ENCODE measurements at places on chromosomes 1 and 21.

- peak; percentile 86 for DNase-seq
Measured at GRCh38 chr1:225695578-225696337, 42.8 kb upstream of the ENAH start.

GRCh38 chr1:90107990-90108389 lies 113.1 kb downstream of the ZNF326 start:
- DNase-seq = no peak

GRCh38 chr1:21233490-21233889 lies 56.8 kb downstream of the ECE1 start:
- no peak for DNase-seq

DNA sequence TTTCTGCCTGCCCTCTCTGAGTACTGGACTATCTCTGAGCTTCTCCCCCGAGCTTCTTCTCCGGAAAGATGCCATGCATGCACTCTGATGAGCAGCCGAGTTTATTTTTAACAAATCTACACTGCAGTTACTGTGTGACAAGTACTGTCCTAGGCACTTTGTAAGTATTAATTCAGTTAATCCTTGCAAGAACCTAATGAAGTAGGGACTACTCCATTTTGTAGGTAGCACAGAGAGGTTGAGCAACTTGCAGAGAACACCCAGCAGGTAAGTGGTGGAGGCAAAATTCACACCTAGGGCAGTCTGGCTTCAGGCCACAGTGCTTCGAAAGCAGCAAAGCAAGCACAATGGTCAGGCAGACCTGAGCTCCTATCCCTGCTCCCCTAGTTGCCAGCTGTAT lies 3.8 kb upstream of the TAL1 start:
- no peak for DNase-seq

DNA sequence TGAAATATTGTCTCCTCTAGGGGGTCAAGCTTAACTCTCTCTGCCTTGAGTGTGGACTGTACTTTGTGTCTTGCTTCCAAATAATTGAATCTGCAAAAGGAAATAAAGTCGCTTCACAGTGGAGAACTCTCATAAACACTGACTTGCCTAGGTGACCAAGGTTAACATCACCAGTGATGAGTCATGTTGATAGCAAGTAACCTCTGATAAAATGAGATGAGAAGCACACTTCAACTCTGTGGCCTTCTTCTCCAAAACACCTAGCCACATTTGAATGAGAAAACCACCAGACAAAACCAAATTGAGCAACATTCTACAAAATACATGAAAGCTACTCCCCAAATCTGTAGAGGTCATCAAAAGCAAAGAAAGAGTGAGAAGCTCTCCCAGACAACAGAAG lies 37.6 kb downstream of the PDE4B start:
- no peak for DNase-seq

GRCh38 chr1:24735509-24736375 lies 9.5 kb upstream of the CLIC4 start:
- DNase-seq = peak; percentile 68

DNA sequence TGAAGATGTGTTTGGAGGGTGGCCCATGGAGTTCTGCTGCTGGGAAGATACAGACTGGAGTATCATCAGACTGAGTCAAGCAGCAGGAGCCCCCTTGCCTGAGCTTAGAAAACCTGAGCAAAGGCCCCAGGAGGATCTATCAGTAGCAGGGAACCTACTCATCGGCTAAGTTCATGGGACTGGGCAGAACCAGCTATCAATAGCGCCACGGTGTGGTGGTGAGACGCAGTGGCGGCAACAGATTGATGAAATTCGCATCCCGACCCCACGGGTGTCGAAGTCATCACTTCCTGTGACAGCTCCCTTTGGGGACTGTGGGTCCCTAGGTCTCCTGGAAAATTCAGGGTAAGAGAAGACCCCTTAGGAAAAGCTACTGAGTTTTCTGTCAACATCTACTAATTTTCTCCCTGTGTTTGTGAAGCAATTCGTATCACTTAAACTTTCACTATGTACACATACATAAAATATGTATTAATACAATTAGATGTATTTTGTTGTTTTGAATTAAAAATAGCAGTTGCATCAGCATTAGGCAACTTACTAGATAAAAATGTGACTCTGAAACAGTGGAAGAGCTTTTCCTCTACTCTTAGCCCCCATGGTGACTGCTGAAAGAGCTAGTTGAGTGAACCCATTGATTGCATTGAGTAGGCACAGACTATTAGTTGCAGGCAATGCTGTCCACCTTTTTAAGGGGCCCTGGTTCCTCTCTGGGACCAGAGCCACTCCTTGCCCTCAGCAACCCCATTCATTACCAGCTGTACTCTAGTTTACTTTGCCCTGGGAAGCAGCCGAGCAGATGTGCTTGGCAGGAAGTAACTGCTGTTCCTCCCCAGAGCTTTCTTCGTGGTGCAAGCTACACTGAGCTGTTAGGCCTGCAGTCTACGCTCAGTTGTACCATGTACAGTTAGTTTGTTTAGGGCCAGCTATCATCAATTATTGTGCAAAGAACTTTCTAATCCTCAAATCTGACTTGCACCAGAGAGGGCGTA lies 7.3 kb upstream of the CACNA1S start:
- peak; percentile 43 for DNase-seq

DNA sequence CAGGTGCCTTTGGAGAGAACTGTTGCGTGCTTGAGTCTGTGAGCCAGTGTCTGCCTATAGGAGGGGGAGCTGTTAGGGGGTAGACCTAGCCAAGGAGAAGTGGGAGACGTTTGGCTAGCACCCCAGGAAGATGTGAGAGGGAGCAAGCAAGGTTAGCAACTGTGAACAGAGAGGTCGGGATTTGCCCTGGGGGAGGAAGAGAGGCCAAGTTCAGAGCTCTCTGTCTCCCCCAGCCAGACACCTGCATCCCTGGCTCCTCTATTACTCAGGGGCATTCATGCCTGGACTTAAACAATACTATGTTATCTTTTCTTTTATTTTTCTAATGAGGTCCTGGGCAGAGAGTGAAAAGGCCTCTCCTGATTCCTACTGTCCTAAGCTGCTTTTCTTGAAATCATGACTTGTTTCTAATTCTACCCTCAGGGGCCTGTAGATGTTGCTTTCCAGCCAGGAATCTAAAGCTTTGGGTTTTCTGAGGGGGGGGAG lies 2.4 kb downstream of the BTG2 start:
- DNase-seq = no peak

DNA sequence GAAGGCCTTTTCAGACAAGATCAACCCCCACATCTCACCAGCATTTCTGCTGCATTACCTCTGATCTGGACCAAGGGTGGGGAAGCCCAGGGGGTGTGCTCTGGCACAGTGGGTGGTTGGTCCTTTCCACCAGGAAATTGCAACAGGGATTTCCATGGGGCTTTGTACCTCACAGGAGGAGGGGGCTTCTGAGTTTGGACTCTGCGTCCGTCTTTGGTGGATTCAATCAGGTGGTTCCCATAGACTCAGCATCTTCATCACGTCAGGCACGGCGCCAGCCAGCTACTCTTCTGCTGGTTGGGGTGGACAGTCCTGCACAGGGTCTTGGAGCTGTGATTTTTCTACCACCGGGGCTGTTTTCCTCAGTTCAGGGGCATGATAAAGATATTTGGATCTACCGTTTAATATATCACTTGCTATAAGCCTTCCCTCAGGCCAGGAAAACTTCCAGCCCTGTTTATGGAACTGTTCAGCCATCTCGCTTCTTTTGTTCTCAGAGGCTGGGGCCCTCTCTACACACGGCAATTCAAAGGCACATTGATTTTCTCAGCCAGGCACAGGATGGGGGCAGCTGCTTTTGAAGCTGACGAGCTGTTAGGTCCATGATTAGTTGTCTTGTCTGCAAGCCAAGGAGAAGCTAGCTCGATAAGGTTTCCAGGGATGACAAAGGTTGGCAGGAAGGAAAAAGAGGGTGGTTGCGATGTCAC lies 467.3 kb downstream of the CAMTA1 start:
- DNase-seq = no peak

DNA sequence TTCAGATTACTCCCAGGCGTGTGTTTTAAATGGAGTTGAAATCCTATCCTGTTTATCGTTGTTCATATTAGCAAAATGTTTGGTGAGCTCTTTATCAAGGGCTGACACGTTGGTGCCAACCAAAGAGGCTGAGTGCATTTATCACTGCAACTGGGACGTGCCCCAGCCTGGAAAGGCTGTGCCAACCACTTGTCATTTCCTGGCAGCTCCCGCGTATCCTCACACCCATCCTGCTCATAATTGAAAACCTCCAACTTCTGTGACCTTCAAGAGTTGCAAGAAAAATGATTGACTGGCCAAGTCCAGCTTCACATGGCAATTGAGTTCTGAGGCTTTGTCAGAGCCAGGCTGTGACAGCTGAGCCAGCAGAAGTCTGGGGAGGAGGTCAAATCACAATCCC lies 43.7 kb upstream of the KCNA3 start:
- no peak for DNase-seq
